Transverse colon (tissue), 4 donors: ENCODE measurements at places on chromosomes 4 and X. TPM values are rescaled to one million over a fixed set of nuclear protein-coding genes. Genes with fewer than 3 reads are reported as not detected.
A peak's percentile ranks its signal among the peaks of the same experiment; 100 is the strongest.

DNA sequence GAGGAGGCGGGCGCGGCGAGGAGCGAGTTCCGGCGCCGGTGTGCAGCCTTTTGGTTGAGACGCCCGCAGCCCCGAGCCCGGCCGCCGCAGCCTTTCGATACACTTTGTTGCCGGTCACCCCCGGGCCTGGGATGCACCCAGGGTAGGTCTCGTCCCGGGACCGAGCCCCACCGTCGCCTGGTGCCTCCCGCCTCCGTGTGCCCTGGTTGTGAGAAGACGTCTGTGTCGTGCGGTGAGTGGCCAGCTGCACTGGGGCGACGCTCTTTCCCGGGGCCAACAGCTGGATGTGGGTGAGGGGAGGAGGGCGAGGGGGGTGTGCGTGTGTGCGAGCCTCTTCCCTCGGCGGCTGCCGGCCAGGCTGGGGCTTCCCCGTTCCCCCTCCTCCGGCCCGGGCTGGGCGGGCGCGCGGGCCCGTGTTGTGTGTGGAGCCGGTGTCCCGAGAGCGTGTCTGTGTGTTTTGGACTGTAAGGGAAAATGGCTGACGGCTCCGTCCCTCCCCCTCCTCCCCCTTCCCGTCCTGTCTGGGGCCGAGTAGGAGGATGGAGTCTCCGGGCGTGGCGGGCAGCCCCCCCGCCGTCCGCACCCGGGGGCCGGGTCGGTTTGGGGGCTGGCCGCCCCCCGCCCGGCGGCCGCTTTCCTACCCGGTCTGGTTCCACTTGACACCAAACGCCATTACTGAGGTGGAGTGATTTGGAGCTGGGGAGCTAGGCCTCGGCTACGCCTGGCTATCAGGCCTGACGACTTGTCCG, 807 bp downstream of the USP9X start:
- H3K27me3 ChIP-seq = no peaks in the 10 kb centered on the region
- H3K4me3 ChIP-seq = peak overlapping the region; percentile 75
- no peaks in the 10 kb centered on the region for H3K36me3 ChIP-seq
- no peaks in the 10 kb centered on the region for H3K4me1 ChIP-seq
- DNase-seq = peak; percentile 60
- peak overlapping the region; percentile 96 for H3K27ac ChIP-seq

- H3K4me3 ChIP-seq = no peak overlapping the region
- H3K4me1 ChIP-seq = no peaks in the 10 kb centered on the region
- no peaks in the 10 kb centered on the region for H3K36me3 ChIP-seq
- no peak for DNase-seq
These were observed 19.5 kb downstream of the EPGN start for GRCh38 chr4:74327762-74328161.

GRCh38 chr4:108141213-108141950, 27.4 kb downstream of the LEF1 start:
- H3K36me3 ChIP-seq = no peaks in the 10 kb centered on the region
- H3K4me1 ChIP-seq = no peaks in the 10 kb centered on the region
- H3K27me3 ChIP-seq = no peaks in the 10 kb centered on the region
- DNase-seq = no peak

The NXF2 gene
- not detected for total RNA-seq

The INPP4B gene
- 30.7 TPM for total RNA-seq

The HNRNPH2 gene
- 9.7 TPM for total RNA-seq

- no peaks in the 10 kb centered on the region for H3K4me1 ChIP-seq
- no peaks in the 10 kb centered on the region for H3K27me3 ChIP-seq
- no peaks in the 10 kb centered on the region for H3K36me3 ChIP-seq
These were observed 97.3 kb downstream of the PPP1R2C start for GRCh38 chrX:42680666-42681065.

- peaks cover 6% of the 10 kb centered on the region for H3K4me1 ChIP-seq
- no peak overlapping the region for H3K27ac ChIP-seq
- peak; percentile 31 for DNase-seq
These were observed 53.8 kb downstream of the ZFYVE28 start for GRCh38 chr4:2364654-2365053.

DNA sequence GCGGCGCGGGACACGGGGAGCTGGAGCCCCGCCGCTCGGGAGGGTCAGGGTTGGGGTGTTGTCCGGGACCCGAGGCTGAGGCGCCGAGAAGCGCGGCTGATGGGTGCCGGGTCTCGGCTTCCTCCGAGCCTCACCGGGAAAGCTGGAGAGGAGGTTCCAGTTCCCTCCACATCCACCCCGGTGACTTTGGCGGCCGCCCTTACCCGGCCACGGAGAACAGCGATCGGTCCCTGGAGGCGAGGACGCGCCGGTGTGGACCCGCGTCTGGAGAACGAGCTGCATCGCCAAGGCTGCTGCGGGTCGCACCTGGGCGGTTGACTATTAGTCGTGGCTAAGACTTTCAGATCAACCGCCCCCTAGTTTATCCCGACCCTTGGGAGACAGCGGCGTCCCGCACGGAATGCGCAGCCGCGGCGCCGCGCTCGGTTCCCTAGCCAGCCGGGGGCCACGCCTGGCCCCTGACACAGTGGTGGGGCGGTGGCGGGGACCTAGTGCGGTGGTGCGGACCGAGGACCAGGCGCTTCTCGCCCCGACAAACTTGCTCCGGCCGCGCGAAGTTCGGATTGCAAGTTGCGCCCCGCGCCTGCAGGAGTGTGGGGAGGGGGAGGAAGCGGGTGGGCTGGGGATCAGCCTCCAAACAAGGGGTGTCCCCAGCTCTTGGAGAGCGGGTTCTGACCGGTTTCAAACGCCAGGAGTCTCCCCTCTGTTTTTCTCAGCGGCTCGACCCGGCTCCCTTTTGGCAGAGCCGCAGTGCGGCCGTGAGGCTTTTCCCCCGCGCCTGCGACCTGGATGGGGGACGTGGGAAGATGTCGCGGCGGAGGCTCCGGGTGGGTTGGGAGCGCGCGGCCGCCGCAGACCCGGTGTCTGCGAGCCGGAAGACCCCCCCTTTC, 568 bp downstream of the FHDC1 start:
- peak overlapping the region; percentile 64 for H3K4me3 ChIP-seq
- H3K27ac ChIP-seq = peak overlapping the region; percentile 88
- DNase-seq = peak; percentile 56
- H3K36me3 ChIP-seq = no peaks in the 10 kb centered on the region
- peaks cover 45% of the 10 kb centered on the region for H3K27me3 ChIP-seq
- H3K4me1 ChIP-seq = no peaks in the 10 kb centered on the region

- H3K36me3 ChIP-seq = no peaks in the 10 kb centered on the region
- DNase-seq = no peak
- H3K27me3 ChIP-seq = no peaks in the 10 kb centered on the region
- no peak overlapping the region for H3K27ac ChIP-seq
These were observed 5.6 kb upstream of the SPRY1 start for GRCh38 chr4:123390846-123391456.

The GPR82 gene
- total RNA-seq = 0.41 TPM
